ENCODE measurements at places on chromosomes 12 and 14.

DNA sequence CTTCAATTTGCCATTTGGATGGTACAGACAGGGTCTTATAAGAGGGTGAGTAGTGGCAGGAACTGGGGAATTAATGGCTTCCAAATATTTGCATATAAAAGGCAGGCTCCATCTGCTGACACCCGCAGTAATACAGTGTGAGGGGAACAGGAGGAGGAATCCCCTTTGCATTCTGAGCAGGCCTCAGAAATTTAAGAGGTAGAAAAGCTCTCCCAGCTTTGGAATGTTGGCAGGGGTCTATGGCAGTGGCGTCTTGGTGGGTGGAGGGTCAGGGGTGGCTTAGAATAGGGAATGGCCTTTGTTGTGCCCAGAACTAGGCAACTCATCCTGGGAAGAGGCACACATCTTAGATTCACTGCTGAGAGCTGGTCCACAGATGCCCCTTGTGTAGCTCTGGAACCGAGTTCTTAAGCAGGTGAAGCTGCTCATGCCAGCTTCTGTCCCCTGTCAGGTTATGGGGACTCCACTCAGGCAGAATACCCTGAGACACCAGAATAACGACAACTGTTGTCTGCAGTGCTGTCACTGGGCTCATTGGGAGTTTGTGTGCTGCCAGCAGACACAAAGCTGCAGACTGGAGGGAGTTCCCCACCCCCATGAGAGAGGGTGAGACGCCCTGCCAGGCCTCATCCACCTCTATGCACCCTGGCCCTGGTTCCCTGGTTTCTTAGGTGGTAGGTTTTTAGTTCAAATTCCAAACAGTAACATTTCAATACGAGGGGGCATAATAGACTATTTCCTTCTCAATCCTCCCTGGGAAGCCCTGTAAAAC lies 190.2 kb downstream of the MON2 start:
- no peak for DNase-seq

DNA sequence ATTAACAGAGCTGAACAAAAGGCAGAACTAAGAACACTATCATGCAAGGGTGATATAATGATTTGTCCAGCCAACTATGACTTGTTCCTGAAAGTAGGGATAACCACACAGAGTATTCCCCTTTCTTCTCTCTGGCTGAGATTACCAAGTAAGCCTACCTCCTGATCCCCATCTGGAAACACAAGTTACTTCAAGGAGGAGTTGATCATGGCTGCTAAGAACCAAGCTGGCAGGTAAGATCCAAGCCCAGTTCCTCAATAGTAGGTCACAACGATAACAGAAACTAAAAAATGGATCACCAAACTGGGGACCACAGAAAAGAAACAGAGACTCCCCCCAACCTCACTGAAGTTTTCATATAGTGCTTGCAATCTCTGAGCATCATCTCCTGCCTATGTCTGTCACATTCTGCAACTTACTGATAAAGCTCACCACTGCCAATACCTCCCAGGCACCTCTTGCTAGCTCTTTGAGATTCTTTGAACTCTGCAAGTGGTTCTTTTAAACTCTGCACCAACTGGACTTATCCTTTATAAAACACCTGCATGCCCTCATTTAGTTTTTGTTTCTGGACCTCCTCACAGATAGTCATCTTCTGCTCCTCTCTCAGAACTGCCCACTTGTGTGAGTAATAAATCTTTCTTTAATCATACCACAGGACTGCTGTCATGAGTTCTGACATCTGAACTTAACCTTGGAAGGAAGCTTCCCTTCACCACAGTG lies 76.6 kb downstream of the LRP6 start:
- no peak for DNase-seq

DNA sequence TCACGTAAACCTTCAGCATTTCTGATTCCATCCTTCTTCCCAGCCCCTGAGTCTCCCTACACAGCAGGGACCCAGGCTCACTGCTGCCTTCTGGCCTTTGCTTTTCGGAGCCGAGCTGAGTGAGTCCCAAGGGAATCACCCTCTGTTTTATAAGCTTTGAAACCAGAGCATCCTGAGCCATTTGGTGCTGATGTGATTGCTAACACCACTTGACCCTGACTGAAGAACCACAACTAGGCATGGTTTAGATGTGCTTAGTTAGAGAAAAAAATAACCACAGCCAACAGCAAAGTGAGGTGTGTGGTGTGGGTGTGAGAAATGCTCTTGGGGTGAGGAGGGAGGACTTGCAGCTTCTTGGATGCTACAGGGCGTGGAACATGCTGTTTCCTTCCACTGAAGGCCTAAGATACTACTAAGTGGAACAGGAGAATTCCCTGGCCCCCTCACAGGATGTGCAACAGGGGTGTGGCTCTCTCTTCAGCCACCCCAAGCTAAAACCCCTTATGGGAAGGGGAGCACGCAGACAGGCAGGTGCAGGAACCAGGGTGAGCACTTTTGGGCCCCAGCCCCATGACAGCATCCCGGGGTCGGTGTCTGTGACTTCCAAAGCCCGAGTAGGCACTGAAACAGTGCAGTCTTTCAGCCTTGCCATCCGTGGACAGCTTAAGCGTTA lies at the start of gene TC2N:
Gene TC2N (minus strand): TSS at position 221 of the 673 bp plus-strand sequence. CDS start 53,767 bp downstream, outside the sequence.
- no peak for DNase-seq

DNA sequence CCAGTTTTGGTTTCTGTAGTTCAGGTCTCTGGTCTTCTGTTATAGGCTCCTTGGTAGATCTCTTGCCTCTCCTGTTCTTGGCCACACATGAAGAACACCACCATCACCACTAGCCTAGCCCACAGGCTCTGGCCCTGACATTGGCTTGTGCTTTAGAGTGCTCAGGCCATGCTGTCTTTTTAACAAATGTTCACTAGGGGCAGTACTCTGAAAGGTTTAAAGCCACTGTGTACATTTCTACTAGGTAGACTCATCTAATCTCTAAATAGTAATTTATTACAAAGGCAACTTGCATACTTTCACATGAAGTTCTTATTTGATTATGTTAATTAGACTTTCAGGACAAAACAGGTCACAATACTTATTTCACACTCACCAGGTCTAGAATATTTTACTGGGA lies 38.3 kb downstream of the PDE6H start:
- no peak for DNase-seq

DNA sequence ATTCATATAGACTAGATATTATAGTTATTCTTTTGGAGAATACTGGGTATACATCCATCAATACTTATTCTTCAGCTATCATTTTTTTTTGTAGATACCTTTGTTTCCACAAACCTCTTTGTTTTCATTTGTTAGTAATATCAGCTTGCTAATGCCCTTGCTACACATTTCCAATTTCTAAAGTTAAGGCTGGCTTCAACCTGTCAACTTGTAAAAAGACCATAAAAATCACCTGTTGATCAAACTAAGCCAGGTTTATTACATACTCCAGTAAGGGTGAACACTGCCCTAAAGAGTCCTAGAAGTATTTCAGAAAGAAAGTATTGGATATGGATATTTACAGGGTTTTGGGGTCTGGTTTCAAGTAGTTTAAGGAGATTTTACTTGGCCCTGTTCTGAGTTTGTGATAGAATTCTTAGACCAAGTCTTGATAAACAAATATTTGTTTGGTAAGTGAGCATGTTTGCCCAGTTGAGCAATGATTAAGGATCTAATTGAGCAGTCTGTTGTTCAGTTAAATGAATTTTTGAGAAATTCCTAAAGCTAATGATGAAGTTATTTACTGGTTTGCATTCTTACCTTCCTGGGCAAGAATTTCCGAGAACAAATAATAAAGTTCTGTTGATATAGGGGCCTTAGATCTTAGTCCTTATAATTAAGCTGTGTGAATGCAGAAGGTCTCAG lies 52.8 kb upstream of the LRTM2 start:
- DNase-seq = no peak

- no peak for DNase-seq
Observed at GRCh38 chr14:59698793-59699192, 122.2 kb upstream of the CCDC175 start.

DNA sequence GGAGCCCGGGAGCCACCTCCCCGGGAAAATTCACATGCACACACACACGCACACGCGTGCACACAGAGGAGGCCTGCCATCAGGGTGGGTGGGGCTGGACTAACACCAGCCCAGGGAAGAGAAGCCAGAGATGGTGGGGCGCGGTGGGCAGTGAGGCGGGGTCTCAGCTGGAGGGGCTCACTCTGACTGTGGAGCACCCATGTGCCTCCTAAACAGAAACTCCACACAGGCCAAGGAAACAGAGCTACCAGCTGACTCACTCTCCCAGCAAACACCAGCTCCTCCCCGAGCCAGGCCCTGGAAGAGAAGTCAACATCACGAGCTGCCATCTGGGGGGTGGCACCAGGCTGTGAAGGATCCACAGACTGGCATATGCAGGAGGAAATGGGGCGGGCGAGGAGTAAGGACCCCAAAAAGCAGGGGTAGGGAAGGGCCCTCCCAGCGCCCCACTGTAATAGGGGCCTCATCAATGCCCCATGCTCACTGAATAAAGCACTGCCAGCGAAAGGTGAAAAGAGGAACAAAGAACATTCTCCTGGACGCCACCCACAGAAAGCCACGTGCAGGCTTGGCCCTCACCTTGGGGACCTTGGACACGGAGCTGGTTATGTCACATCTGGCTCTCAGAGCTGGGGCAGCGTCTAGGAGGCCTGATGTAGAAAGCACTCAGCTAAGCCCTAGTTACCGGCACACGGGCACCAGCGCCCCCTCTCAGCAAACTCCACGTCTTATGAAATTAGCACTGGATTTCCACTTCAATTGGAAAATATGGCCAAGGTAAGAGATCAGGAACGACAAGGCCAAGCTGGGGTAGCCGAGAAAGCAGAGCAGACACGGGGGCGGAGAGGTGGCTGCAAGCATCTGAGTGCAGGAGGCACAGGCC lies 8.4 kb upstream of the INF2 start:
- no peak for DNase-seq

GRCh38 chr14:51167587-51168214 lies 72.3 kb upstream of the TMX1 start:
- DNase-seq = no peak

DNA sequence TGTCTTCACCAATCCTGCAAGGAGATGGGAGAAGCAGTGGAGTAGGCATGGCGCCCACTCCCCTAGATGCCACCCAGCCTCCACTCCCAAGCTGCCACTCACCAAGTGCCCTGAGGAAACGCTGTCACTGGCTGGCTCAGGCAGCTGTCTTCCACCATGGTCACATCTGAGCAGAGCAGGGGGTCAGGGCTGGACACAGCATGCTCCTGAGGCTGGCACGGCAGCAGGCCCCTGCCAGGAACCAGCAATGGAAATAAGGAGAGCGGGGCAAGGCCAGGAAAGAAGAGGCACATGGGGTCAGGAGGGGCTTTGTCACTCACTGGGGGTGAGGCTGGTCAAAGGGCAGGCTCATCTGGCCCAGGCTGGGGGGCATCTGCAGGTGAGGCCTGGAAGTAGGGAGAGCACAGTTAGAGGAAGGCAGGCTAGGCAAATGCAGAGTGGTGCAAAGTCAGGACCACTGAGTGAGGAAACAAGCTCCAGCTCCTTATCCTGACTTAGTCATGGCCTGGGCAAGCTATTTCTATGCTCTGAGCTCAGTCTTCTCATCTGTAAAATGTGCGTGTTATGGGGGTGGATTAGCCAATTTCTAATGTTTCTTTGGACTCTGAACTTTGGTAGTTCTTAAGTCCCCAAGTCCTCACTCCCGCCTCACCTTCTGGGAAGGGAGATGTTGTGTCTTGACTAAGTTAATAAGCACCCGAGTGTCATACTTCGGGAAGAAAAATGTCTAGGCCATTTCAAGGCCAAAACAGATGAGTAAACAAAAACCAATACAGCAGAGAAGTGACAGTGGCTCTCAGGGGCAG lies 8.0 kb downstream of the NAB2 start:
- DNase-seq = no peak

DNA sequence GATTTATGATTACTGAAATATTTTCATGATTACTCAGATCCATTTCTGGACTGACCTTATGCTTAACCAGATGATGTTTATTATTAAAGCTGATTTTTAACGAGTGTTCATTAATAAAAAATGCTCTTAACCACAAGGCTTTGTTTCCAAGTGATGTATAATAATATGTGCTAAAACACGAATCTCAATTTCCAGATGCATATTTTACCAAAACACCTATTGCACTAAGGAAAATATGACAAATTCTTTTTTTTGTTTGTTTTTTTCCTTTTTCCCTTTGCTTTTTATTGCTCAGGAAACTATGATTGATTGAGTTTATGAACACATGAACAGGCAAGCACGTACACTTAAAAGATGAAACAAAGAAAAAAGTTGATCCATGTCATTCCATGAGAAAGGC lies 16.9 kb upstream of the DUSP6 start:
- DNase-seq = no peak
